ENCODE measurements at places on chromosomes 7 and 10.

- no peak for DNase-seq
Observed at GRCh38 chr7:2637505-2638223, 5.9 kb downstream of the TTYH3 start.

DNA sequence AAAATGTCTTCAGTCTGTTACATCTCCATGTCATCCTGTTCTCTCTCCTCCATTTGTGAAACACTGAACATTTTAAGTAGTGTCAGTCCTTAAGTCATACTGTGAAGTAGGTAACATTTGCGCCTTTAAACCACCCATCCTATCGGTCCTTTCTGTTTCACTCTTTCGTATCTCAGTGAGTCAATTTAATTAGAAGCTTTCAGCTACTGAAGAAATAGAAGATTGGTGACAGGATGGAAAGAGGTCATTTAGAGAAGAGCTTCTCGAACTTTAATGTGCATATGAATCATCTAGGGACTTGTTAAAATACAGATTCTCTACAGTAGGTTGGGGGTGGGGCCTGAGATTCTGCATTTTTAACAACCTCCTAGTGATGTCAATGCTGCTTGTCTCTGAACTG, 113.4 kb downstream of the SRI start:
- no peak for DNase-seq

- peak; percentile 23 for DNase-seq
Observed at GRCh38 chr10:59625721-59626522, 83.7 kb downstream of the SLC16A9 start.

DNA sequence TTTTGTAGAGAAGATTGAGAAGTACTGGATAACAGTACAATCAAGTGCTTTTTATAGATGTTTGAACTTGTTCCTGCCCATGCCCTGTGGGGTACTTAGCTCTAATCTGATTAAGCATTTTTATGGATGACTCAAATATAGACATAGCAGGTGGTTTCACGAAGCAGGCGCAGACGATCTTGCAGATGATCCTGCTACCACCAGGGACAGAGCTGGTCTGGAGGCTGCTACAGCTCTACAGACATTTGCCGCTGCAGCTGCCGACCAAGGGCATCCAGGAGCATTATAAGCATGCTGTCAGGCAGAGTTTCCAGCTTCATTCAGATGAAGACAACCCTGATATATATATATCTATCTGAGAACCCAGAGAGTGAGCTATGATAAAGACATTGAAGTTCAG, 650.4 kb downstream of the NXPH1 start:
- DNase-seq, result no peak

GRCh38 chr7:118606602-118607001, 382.1 kb downstream of the ANKRD7 start:
- no peak for DNase-seq

DNA sequence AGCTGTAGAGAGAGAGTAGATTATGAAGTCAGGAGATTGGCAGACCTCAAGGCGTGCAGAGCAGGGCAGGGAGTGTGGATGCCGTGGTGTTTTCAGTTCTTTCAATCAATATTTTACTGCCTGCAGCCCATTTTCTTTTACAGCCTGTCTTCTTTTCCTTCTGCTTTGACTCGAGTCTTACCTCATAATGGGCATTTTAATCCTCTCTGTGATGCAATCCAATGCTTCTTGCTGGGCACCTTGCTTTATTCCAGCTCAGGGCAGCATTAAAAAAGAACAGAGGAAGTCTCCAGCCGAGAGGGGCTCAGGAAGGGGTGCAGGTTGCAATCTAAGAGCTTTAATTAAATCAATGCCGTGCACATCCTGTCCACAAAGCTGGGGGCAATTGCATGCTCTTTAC, 839.0 kb downstream of the LRMDA start:
- no peak for DNase-seq

GRCh38 chr10:119199231-119199992, 8.0 kb upstream of the GRK5 start:
- DNase-seq, result peak; percentile 42

GRCh38 chr10:13801156-13801906, 214.6 kb downstream of the PRPF18 start:
- DNase-seq, result no peak
